Left renal pelvis (tissue), 4 donors: ENCODE measurements at places on chromosomes 16 and 17. TPM values are rescaled to one million over a fixed set of nuclear protein-coding genes. Genes with fewer than 3 reads are reported as not detected.

DOC2A gene
- polyA plus RNA-seq, result 3.1 TPM

PRCD gene
- 3.0 TPM for polyA plus RNA-seq

RNF112 gene
- 0.70 TPM for polyA plus RNA-seq

PRR11 gene
- polyA plus RNA-seq, result 16.9 TPM

VAT1 gene
- polyA plus RNA-seq, result 134 TPM

RASD1 gene
- polyA plus RNA-seq, result 1.5 TPM

SCNN1B gene
- polyA plus RNA-seq, result 24.8 TPM

KRT36 gene
- not detected for polyA plus RNA-seq

PRR29 gene
- 3.0 TPM for polyA plus RNA-seq

ZSCAN10 gene
- polyA plus RNA-seq, result not detected

ENKD1 gene
- polyA plus RNA-seq, result 39.2 TPM

NOL3 gene
- polyA plus RNA-seq, result 3.0 TPM

ITGB4 gene
- polyA plus RNA-seq, result 15.4 TPM

LGALS9B gene
- polyA plus RNA-seq, result not detected
